NCI-H187 (cell line): ENCODE measurements at places on chromosomes 16 and 17.

- DNase-seq = no peak
Measured at GRCh38 chr17:1591474-1592090, 29.0 kb upstream of the PITPNA start.

- DNase-seq = no peak
Measured at GRCh38 chr16:55647798-55648197, 8.0 kb upstream of the SLC6A2 start.

DNA sequence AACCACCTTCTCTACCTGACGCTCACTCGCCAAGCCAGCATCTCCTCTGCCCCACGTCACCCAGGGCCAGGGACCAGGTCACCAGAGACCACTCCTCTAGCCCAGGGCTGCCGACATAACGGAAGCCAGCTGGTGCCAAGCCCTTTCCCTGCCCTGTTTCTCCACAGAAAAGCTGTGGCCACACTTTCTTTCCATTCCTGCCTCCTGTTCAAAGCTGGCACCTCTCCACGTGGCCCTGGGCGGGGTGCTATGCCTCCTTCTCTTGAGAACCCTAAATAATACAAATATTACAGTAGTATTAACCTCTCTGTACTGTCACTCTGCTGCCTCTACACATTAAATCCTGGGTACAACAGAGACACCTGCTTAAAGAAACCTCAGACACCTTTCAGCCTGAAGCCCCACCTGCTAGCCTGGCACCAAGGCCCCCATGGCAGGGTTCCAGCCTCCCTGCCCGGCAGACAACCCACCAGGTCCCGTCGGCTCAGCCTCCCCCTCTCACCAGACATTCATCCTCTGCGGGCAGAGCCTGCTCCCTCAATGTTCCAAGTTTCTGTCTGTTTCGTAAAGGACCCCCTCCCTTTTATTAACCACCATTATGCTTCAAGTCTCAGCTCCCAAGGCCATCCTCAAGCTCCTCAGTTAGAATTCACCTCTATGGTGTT, 62.3 kb downstream of the TIMM22 start:
- DNase-seq = no peak

DNA sequence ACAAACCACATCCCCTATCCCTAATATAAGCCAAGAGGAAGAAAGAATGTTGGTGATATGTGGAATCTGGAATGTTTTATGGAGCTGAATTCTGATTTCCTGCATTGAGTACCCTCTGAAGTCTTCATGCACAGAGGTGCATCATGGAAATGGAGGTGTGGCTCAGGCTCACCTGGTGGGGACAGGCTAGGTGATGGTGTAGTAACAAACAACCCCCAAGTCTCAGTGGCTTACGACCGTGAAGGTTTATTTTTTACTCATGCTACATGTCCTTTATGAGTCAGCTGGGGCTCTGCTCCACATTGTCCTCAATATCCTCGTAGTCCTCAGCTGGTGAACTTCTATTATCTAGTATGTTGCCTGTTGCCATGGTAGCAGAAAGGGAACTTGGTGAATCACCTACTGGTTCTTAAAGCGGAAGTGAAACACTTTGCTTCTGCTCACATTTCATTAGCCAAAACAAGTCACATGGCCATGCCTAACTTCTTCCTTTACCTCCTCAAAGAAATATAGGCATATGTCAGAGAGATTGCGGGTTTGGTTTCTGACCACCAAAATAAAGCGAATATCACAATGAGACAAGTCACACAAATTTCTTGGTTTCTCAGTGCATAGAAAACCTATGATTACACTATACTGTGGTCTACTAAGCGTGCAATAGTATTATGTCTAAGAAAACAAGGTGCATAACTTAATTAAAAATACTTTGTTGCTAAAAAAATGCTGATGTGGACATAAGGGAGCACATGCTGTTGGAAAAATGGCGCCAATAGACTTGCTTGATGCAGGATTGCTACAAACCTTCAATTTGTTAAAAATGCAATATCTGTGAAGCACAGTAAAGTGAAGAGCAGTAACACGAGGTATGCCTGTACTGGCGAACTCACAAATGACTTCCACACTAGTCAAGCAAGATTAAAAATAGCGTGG, at the start of gene PMFBP1:
Gene PMFBP1 (minus strand): TSS at position 51 of the 930 bp plus-strand sequence. CDS start 947 bp downstream, outside the sequence.
- DNase-seq = no peak
